ENCODE measurements at places on chromosomes 7 and 10.

DNA sequence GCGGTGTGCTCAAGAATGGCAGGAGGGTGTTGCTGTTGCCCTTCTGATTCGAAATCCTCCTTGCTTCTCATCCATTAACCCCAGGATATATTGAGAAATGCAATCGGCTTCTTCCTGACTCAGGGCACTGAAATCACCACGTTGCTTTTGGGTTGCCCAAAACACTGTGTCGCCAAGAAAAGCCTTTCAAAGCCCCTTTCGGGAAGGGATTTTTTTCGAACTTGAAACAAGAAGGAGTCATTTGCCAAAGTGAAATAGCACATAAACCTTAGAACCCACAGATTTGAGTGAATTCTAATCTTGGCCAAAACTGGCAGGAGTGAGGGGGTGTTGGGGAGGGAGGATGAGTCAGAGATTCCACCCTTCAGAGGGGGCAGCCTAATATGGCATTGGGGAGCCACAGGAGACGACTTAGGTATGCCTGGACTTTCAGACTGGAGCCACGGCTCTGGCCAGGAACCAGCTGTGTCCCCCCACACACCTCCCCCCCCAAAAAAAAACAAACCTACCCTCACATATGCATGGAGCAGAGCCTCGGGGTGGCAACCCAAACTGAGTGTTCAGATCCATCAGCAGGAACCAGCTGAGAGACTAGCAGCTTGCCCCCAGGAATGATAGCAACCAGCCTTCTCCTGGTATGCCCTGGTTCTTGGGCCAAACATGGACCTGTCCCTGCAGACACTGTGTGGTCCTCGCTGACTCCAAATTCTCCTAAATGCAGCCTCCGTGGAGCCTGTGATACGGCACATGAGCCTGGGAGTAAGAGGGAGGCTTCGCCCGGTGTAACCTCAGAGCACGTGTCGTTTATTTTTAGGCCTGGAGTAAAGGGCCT is 138.4 kb downstream of the FGFR2 start:
- no peak for DNase-seq

DNA sequence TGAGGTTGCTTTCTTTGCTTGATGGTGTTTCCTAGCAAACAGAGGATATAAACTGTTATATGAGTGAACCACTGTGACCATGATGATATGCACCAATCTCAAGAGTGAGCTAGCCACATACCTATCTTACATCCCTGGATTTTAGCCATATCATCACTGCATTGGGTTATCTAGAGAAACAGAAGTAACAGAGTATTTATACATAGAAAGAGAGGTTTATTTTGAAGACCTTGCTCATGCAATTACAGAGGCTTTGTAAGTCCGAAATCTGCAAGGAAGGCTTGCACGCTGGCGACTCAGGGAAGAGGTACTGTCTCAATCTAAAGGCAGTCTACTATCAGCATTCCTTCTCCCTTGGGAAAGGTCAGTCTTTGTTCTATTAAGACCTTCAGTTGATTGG is 11.8 kb upstream of the PON2 start:
- DNase-seq = no peak

- no peak for DNase-seq
These were observed 161.0 kb downstream of the TEX36 start for GRCh38 chr10:125521721-125522680.

DNA sequence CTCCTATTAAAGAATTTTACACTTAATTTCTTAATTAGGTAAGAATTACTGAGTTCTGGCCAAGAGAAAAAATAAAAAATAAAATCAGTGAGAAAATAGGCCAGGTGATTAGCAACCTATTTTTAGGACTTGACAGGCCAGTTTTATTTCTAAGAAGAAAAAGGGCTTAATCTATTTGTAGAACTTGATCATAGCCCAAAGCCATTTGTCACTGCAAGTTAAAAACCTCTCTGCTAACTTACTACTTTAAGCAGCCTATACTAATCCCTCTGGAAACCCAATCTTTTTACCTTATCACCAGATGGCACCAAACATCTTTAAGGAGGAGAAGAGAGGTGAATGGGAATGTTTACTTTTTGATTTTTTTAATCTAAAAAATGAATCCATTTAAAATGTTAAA is 222.1 kb upstream of the RHOBTB1 start:
- DNase-seq = no peak

- DNase-seq = no peak
These were observed 10.9 kb downstream of the CTTNBP2 start for GRCh38 chr7:117862378-117862777.

DNA sequence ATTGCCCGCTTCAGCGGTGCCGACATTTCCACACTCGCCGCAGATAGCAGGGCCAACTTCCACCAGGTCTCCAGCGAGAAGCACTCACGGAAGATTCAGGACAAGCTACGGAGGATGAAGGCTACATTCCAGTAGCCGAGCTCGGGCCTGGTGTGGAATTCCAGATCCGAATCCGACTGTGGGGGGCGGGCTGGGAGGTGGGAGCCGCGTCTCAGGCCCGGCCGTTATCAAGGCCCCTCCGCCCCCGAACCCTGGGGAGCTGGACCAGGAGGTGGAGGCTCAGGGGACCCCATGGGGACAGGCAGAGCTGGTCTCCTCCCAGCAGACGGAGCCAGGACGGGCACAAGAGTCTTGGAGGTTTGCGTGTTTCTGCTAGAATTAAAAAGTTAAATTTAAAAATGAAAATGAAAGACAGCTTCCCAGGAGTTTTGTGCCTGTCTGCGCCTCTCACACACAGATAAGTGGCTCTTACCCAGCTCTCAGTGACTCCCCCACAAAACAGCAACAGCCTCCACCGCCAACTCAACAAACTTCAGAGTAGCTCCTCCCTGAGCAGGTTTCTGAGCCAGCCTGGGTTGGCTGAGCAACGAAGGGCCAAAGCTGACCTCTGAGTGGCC is 5.2 kb upstream of the UTF1 start:
- DNase-seq = no peak

DNA sequence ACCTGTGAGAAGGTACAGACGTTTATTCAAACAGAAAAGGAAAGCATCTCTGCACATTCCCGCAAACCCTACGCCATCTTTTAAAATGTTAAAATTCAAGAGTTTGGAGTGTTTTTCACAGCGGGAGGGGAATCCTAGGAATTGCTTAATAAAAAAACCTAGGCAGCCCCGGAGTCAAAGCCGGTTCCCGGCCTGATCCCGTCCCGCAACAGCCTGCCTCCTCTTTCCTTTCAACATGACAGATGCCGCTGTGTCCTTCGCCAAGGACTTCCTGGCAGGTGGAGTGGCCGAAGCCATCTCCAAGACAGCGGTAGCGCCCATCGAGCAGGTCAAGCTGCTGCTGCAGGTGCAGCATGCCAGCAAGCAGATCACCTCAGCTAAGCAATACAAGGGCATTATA is 123.0 kb upstream of the VSTM2A start:
- DNase-seq = no peak

- no peak for DNase-seq
These were observed 36.0 kb upstream of the NRG3 start for GRCh38 chr10:81838950-81839349.

GRCh38 chr10:129219364-129219763 is 247.7 kb upstream of the MGMT start:
- no peak for DNase-seq

DNA sequence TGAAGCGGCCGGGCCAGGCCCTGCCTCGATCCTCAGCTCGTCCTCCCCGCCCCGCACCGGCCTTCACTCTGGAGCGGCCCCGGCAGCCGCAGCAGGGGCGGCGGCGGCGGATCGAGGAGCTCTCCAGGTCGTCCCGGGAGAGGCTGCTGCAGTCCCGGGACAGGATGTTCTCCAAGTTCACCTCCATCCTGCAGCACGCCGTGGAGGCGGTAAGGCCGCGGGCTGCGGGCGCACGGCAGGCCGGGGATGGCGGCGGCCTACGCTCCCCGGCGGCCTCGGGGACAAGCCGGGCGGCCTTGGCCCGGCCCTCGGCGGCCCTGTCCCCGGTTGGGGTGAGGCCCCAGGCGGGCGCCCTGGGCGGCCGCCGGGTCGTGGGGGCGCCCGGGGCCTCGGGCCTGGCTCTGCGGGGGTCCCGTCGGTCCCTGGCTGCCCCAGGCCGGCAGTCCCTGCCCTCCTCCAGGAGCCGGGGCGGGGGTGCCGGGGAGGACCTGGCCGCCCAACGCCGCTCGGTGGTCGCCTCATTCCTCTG is 399 bp downstream of the FHIP2A start:
- no peak for DNase-seq

GRCh38 chr10:32331606-32332005 is 15.4 kb downstream of the EPC1 start:
- DNase-seq = no peak

- no peak for DNase-seq
These were observed 23.1 kb downstream of the WNT8B start for GRCh38 chr10:100485801-100486495.

GRCh38 chr10:95456516-95456915 is 104.7 kb downstream of the SORBS1 start:
- DNase-seq = no peak

DNA sequence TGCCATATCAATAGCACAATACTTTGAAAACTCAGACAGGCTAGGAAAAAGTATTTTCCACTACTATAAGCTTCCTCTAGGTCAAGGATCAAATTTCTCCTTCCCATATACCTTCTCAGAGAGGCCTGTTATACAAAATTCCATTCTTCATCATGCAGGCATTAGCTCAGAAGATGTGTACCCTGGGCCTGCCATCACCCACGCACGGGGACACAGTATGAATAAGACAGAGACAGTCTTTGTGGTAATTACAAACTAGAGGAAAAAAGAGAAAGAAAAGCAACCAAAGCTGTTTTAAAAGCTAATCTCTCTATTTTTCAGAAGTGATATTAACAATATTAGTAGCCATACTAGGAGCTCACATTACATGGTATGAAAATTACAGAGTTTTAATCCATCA is 236.8 kb upstream of the AOAH start:
- no peak for DNase-seq

- DNase-seq = no peak
These were observed 272.3 kb downstream of the SEMA3D start for GRCh38 chr7:84914598-84914997.

- DNase-seq = no peak
These were observed 174.2 kb upstream of the TCERG1L start for GRCh38 chr10:131485732-131486131.

All from NCI-H2081 treated with DMSO at 0.1 percent for 48 hours (cell line).